Non-pigmented ciliary epithelial cell (primary cell): ENCODE measurements at places on chromosomes 4 and X.

DNA sequence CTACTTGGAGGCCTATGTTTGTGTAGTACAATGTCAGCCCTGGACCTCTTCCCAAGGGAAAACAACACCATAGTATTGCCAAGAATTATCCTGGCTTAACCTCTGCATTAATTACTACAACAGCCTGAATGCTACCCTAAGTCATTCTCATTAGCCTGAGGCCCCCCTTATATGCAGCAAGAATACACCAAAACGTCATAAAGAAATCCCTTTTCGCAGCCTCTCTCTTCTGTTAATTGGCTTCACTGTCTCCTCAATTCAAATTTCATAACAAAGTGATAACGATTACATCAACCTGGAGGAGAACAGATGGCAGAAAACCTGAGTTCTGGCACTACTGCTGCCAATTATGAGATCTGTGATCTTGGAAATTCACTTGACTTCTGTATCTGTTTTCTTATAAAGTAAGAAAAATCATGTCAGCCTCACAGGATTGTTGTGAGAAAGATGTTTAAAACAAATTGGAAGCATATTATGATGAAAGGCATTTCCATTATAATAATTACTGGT, 1663.1 kb downstream of the STIM2 start:
- DNase-seq = no peak

DNA sequence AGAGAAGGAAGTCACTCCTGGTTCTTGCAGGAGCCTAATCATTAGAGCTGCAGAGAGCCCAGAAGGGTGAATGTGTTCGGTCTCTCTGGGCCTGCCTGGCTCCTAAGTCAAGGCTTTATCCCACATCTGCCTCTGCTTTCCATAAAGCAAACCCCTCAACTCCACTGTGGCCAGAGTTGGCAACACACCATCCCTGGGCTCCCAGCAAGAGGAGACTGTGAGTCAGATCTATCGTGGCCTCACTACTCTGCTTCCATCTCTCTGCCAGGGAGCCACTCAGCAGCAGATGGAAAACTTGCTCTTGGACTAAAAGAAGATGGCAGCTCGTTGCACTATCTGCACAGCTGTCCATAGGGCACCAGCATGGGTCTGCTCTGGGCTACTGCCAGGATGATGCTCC, 348.2 kb downstream of the FBXW7 start:
- no peak for DNase-seq

- no peak for DNase-seq
These were observed 14.6 kb downstream of the SYN1 start for GRCh38 chrX:47605024-47605423.

- no peak for DNase-seq
These were observed 26.2 kb downstream of the FBXW7 start for GRCh38 chr4:152509595-152510225.
